Cortex of kidney (tissue), 1 donor: ENCODE measurements at places on chromosomes 12 and 14.

DNA sequence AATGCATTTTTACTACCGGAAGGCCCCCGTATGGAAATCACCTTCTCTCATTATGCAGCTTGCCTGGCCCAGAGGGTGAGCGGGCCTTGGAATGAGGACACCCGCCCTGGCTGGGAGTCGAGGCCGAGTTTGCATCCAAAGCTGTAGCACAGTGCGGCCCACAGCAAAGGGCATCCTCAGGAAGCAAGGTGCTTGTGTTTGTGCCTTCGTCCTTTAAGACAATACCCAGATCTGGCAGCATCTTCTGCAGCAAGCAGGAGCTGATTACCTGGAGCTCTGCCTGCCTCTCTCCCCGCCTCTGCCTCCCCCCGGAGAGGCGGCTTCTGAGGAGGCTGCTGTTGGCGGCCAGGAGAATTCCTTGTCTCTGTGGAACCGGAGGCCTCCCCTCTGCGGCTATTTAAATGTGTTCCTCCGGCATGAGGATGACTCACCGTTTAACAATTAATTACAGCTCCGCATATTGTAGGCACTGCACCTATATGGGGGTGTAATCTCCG is 145.3 kb downstream of the CACNA1C start:
- no peak for DNase-seq

GRCh38 chr12:124028555-124028925 is 55.5 kb downstream of the ZNF664 start:
- DNase-seq: no peak

GRCh38 chr14:101619484-101619883 is 58.2 kb downstream of the DIO3 start:
- DNase-seq: no peak

DNA sequence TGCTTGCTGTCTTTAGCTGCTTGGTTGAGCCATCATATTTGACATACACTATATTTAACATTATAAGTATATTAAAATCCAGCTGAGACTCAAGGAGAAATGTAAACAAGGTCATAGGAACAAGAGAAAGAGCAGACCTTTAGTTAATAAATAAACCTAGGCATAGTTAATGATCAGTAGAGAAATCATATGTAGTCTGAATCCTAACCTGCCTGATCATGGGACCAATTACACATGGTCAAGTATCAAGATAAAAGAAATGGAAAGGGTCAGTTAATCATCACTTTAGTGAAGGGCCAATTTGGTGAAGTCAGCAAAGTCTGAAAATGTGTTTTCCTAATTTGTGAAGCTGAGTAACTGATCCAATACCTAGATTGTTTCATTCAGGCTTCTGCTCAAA is 7.5 kb downstream of the RNF212B start:
- DNase-seq: no peak

GRCh38 chr12:104526751-104527150 is 70.0 kb downstream of the CHST11 start:
- no peak for DNase-seq

DNA sequence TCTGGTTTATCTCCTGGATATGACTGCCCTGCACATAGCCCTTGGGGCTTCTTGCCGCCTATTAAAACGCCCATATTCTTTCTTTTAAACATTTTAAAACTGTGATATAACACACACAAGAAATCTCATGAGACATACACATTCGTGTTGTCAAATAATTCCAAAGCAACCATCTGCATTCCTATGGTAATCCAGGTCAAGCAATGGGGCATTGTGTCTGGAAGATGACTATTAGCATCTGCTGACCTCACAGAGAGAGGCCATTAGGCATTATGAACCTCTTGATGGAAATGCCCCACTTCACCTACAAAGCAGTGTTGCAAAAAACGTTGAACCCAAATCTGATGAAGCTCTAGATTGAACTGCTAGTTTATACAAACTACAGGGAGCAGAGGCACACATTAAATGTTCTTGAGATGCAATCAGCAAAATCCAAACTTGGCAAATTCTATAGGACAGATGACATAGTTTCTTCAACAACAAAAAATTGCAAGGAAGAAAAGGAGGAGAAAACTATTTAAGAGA is 513.8 kb upstream of the CCDC196 start:
- no peak for DNase-seq

- DNase-seq: no peak
Measured at GRCh38 chr14:104051092-104051813, 34.2 kb upstream of the ASPG start.

DNA sequence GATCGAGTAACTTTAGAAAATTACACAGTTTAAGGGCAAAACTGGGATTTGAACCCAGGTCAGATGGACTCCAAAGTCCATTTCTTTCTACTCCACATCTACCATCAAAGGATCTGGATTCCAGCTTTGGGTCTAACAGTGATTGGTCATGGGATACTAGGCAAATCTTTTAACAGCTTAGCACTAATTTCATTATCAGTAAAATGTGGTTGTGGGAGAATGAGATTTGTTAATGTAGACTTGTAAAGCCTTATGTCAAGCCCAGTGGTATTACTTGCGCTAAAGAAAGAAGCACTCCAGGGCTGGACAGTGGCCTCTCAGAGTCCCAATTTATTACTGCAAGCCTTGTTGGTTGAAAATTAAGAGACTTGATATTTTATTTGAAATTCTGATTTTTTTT is 65.2 kb upstream of the MANSC4 start:
- no peak for DNase-seq

DNA sequence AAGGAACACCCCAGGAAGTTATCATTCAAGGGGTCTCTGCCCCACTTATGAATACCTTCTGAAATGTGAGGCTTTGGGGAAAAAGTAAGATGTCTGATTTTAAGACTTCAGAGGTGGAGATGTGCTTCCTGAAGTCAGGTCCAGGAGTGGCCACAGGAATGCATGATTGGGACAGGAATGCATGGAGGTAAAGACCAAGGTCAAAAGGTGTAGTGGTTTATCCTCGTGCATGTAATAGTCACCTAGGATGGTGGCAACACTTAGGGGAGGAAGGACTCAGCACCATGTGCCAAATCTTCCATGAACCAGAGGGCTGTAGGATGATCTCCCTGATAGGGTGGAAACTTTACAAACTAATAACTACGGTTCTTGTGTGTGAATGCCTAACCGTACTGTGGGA is 217.3 kb downstream of the C12orf75 start:
- DNase-seq: no peak

DNA sequence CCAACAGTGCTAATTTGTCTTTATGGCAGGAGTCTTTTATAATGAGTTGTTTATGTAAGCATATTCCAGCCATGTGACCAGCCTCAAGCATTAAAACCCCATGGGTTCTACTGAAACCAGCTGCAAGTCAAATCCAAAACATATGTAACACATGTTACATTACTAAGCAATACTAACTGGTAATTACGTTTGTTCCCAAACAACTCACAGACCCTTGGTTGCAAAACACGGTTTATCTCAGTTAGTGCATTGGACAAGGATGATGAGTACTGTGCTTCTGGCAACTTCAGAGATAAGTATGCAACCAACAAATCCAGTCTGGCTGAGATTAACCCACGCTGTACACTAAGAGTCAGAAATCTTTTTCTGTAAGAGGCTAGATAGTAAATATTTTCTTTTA is 110.1 kb upstream of the FAR2 start:
- DNase-seq: no peak

- no peak for DNase-seq
Measured at GRCh38 chr12:125017801-125018200, 24.4 kb downstream of the BRI3BP start.

DNA sequence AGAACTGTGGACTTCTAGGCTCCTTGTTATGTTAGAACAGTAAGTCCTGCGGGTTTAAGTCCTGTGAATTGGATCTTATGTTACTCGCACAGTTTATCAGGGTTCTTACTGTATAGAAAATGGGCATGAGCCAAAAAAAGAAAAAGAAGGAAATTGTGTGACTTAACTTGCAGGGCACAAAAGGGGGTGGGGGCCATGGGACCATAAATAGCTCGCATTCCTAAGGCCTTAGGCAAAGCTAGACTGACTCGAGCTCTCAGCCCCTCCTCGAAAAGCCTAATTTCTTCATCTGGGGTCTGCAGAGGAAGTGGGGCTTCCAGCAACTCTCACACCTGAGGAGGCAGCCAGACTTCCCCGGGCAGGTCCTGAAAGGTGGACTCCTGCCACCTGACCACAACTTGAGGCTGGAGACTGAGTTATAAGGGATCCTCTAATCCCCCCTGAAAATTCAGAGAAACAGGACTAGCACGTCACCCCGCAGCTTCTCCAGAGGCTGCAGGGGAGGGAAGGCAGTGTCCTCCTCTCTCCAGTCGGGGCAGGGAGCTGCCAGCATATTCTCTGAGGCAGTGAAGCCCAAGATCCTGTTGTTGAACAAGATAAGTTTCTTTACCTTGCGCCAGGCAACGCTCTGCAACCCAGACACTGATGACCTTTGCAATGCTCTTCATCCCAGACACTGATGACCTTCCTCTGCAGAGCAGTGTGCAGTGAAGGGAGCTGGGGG is 280.5 kb downstream of the PCNX1 start:
- DNase-seq: no peak

DNA sequence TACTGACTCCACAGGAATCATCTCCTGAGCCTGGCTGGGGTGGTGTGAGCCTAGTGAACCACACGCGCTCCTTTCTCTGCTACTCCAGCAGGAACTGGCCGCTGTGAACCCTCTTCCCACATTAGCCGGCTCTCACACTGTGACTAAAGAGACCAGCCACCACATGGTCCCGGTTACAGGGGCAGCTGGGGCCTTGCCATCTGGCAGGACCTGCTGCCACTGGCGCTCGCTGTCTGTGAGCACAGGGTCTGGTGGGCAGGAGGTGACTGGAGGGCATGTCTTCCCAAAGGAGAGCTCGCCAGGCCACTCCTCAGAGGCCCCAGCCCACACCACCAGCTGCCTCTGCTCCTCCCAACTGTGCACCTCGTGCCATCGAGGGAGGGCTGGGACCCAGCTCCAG is 99.3 kb downstream of the SINHCAF start:
- DNase-seq: no peak

- DNase-seq: no peak
Measured at GRCh38 chr12:124692443-124692842, 125.0 kb upstream of the NCOR2 start.

- DNase-seq: no peak
Measured at GRCh38 chr12:24535334-24536069, 413.4 kb downstream of the BCAT1 start.

DNA sequence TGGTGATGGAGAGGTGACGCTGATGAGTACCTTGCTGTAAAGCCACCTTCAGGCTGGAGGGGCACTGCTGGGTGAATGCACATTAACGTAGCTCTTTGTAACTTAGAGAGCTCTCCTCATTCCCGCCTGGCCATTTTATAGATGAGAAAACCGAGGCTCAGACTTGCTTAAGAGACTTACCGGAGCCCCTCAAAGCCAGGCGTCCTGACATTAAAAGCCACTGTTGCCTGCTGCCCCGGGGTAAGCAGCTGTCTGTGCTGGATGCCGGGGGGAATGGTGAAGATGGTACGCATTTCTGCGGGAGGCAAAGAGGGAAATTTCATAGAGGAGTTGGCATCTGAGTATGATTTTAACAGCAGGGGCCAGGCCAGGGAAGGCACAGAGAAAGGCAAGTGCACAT is 49.6 kb upstream of the VRK1 start:
- no peak for DNase-seq

DNA sequence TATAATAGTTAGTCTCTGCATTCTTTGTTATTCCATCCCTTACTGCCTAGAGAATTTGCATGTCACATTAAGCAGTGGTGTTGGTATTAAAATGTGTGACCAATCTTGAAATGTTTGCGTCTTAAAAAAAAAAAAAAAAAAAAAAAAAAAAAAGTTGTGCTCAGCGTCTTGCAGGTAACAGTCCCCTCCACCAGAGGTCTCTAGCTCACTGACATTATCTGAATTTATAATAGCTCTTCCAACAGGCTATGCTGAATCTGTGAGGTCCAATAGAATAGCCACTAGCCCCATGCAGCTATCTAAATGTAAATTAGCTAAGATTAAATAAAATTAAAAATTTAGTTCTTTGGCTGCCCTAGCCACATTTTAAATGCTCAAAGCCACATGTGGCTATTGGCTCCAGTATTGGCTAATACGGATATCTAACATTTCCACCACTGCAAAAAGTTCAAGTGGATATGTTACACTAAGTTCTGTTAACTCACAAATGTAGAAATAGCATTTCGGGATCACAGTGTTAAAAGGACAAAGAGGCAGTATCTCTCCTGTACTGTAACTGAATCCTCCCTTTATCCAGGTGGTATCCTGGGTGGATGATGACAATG is 28.7 kb downstream of the NKX2-8 start:
- no peak for DNase-seq

- DNase-seq: no peak
Measured at GRCh38 chr14:103164006-103164405, 40.7 kb downstream of the TNFAIP2 start.

DNA sequence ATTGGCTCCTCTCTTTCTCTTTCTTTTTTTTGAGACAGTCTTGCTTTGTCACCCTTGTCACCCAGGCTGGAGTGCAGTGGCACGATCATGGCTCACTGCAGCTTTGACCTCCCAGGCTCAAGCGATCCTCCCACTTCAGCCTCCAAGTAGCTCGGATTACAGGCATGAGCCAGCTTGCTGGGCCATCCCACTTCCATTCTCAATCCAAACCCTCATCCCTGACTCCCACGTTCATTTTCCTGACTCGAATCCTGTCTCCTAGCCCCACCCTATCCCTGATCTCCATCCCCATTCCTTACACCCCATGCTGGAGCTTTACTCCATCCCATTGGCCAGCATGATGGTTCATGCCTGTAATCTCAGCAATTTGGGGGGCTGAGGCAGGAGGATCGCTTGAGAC is 7.8 kb downstream of the SPRYD4 start:
- DNase-seq: no peak

DNA sequence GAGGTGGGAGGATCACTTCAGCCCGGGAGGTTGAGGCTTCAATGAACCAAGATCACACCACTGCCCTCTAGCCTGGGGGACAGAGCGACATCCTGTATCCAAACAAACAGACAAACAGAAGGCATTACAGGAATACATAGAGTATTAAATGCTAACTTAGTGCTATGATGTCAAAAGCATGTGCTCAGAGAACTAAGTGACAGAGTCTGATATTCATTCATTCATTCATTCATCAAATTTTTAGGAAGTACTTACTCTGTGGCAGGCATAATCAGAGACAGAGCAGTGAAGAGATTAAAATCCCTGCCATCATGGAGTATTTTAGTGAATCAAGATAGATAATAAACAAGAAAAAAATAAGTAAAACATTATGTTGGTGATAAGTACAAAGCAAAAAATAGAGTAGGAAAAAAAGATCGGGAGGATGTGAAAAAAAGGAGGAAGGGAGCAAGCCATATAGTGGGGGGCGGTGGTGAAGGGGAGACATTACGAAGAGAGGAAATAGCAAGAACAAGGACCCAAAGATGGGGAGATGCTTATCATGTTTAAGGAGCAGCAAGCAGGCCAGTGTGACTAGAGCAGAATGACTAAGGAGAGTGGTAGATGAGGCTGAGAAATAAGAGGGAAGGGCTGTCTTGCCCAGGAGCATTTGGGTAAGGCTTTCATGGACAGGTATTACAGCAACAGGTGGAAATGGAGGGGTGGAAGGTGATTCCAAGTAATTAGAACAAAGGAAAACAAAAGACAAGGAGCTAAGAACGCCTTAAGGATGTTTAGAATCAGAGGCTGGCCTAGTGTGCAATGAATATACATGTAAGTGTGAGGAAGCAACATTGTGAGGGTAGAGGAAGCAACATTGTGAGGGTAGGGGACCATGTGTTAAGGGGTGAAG is 2.8 kb downstream of the MAP4K5 start:
- DNase-seq: no peak

GRCh38 chr14:53004976-53005375 is 54.1 kb upstream of the FERMT2 start:
- no peak for DNase-seq

- DNase-seq: no peak
Measured at GRCh38 chr12:55703288-55703687, 4.4 kb downstream of the ITGA7 start.
